Stimulated activated CD8-positive, alpha-beta memory T cell treated with anti-CD3 and anti-CD28 coated beads, Interleukin-7, amount 100 ng/mL, for 48 hours (primary cell): ENCODE measurements at places on chromosomes 13 and 19.

- DNase-seq, result no peak
These were observed 646.0 kb upstream of the SLITRK6 start for GRCh38 chr13:86445206-86445605.

GRCh38 chr13:28337166-28338005, 157.5 kb downstream of the FLT1 start:
- no peak for DNase-seq

DNA sequence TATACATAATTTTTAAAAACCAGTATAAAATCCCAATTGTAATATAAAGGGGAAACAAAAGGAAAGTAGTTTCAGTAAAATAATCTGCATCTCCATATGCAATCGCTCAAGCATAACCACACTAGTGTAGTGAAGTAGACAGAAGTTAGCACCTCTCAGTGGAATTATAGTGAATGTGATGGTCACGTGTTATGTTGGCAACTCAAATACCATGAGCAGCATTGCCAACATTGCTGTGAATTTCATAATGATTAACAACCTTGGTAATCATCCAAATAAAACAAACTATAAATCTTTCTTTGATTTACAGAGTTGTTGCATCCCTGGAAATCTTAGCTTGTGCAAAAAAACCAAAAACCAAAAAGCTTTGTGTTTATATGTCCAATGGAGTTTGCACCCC, 77.3 kb upstream of the SIAH3 start:
- no peak for DNase-seq

DNA sequence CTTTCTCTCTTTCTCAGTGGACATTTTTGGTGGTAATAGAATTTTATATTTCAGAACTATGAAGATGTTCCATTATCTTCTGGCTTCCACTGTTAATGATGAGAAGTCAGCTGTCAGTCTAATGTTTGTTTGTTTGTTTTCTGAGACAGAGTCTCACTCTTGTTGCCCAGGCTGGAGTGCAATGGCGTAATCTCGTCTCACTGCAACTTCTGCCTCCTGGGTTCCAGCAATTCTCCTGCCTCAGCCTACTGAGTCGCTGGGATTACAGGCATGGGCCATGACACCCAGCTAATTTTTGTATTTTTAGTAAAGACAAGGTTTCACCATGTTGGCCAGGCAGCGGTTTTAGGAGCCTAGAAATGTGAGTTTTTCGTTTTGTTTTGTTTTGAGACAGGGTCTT, 4.7 kb downstream of the ZNF317 start:
- no peak for DNase-seq

- DNase-seq, result no peak
These were observed 115.6 kb upstream of the NBEA start for GRCh38 chr13:34826432-34826831.

GRCh38 chr13:100480676-100481075, 107.9 kb downstream of the GGACT start:
- DNase-seq, result no peak

GRCh38 chr19:8196271-8196927, 12.8 kb upstream of the CERS4 start:
- DNase-seq, result no peak

- no peak for DNase-seq
These were observed 11.2 kb upstream of the F2RL3 start for GRCh38 chr19:16877581-16877980.

GRCh38 chr13:51305271-51305967, 34.1 kb upstream of the SERPINE3 start:
- no peak for DNase-seq

- no peak for DNase-seq
These were observed 27.0 kb upstream of the ZBTB7A start for GRCh38 chr19:4093643-4094175.

GRCh38 chr19:17026706-17027534, at the start of gene CPAMD8:
Gene CPAMD8, minus strand, starts transcription at chr19:17026810. Its CDS starts 168 bp downstream, at chr19:17026642.
- no peak for DNase-seq

DNA sequence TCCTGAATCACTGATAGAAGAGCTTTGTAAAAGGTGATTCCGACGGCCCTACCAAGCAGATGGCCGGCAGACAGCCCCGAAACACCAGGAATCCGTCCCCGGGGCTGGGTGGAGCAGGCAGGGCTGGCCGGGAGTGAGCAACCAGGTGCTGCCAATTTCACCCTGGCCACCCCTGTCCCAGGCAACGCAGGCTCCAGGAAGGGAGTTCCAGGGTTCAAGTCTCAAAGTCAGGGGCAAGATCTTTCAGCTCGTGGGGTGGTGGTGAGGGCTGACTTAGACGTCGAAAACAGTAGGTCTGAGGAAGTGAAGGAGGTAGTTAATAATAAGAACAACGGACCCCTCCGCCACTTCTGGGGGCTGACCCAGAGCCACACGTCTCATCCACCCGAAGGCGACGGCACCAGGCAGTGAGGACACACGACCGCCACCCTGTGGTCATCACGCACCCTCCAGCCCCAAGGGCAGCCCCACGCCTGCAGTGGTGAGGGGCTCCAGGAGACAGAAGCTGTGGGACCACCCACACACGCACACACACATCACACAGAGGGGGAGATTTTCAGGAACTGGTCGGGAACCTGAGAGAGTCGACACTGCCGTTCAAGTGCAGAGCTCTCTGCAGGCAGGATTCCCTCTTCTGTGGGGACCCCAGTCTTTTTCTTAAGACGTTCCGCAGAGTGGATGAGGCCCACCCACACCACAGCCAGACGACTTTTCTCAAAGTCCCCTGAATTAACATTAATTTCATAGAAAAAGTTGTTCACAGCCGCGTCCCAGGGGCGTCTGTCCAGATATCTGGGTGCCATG, 67.2 kb downstream of the SPACA7 start:
- DNase-seq, result no peak

- no peak for DNase-seq
These were observed 2.4 kb downstream of the MEDAG start for GRCh38 chr13:30908416-30908980.

DNA sequence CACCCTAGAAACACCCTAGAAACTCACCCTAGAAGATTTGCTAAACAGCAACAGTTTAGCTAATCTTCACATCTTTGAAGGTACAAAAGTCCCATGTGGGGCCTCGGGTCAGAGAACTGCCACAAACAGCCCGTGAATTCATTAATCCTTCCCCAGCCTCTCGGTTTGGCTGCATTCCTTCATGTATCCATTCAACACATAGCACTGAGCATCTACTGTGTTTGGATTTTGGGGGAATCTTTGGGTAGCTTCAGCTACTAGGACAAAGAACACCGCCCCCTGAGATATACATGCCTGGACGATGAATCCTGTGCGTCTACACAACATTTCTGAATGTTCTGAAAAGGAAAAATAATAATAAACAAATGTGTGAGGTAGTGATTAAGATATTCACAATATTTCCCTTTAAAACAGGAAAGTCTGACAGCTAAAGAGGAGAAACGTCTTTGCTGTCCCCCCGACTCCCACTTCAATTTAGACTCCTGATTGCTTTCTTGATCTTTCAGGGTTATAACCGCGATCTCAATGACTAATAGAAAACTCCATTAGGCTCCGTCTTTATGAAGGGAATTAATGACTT, 63.5 kb downstream of the ALOX5AP start:
- DNase-seq, result no peak

DNA sequence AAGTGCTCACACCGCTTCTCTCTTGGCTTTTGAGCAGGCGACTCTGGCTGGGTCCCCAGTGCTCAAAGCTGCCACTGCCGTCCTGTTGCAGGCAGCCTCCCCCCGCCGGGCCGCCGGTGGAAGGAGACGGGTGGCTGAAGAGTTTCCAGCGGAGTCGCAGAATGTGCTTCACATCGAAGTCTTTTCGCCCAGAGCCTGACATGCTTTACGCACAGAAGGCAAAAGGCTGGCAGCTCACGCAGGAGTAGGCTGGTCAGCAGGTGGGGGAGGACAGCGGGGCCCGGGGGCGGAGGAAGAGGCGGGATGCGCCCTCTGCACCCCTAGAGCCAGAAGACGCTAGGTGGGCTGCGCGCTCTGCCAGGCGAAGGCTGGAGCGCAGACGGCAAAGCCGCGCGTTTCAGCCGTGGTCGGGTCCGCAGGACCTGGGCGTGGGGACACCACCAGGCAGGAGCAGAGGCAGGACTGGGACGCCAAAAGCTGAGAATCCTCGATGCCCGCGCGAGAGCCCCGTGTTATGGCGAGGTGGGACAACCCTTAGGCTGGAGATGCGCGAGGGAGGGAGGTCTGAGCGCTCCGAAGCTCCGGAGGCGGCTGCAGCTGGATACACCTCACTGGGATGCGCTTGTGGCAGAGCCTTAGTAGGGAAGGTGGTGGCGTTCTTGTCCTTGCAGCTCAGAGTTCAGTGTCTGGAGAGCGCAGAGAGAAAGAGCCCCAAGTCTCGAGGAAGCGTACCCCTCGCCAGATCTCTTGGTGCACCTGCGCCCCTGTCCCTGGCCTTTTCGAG, at the start of gene ATXN8OS:
Gene ATXN8OS, plus strand, starts transcription at position 329 of the 784 bp plus-strand sequence.
- DNase-seq, result no peak

- no peak for DNase-seq
These were observed 90.1 kb upstream of the ABCC4 start for GRCh38 chr13:95391362-95391761.

- DNase-seq, result no peak
These were observed 2.4 kb upstream of the LYL1 start for GRCh38 chr19:13104848-13105711.

DNA sequence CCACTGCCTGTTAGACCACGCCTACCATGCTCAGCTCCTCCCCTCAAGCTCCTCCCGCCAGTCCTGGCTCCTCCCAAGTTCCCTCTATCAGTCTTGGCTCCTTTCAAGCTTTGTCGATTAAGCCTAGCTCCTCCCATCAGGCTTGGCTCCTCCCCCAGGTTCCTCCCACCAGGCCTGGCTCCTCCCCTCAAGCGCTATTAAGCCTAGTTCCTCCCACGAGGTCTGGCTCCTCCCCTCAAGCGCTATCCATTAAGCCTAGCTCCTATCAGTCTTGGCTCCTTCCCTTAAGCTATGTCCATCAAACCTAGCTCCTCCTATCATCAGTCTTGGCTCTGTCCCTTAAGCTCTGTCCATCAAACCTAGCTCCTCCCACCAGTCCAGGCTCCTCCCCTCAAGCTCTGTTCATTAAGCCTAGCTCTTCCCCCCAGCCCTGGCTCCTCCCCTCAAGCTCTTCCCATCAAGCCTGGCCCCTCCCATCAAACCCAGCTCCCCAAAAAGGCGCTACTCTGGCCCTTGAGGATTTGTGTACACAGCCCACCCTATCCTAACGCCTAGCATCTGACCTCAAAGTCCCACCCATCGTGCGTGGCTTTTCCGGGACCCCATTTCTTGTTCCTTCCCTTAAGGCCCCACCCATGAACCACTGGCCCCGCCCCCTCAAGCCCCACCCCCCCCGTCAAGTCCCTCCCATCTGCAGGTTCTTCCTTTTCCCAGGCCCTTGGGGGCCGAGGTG, 10.0 kb downstream of the CAMSAP3 start:
- DNase-seq, result peak; percentile 35

DNA sequence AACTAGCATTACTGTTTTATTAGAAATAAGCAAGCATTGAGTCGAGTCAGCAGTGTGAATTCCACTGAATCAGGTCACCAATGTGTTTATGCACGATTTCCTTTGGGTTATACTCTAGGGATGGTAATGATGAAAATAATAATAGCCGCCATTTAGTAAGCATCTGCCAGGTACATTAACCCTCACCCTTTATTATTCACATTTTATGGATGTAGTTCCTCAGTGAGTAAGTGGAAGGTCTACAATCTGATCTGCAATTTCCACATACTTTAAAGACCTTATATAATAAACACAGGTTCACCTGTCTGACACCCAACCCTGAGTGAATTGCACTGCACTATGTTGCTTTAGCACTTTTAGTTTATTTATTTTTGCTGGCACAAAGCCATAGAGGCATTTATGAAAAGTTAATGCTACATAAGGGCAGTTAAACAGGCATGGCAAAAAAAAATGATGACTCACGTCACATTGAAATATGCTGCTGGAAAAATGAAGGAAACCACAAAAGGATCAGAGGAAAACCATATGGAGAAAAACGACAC, 122.4 kb downstream of the TRPC4 start:
- no peak for DNase-seq

DNA sequence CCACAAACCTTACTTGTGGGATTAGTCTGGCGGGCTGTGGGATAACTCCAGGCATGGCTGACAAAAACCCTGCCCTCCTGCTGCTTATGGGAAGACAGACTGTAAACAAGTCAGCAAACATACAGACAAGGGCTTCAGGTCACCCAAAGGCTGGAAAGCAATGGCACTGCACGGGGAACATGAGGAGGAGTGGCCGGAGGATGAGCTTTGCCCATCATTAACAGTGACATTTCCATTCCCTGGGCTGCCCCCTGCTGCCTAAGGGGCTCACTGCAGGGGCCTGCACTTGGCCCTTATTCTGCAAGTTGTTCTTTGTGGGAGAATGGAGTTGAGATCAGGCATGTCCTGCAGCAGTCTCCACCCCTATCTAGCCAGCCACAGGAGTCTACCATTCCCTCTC, 91.3 kb downstream of the UQCRFS1 start:
- DNase-seq, result no peak

GRCh38 chr13:108527844-108528243, 101.6 kb upstream of the MYO16 start:
- DNase-seq, result no peak
